ENCODE measurements at places on chromosomes 16 and 17.

DNA sequence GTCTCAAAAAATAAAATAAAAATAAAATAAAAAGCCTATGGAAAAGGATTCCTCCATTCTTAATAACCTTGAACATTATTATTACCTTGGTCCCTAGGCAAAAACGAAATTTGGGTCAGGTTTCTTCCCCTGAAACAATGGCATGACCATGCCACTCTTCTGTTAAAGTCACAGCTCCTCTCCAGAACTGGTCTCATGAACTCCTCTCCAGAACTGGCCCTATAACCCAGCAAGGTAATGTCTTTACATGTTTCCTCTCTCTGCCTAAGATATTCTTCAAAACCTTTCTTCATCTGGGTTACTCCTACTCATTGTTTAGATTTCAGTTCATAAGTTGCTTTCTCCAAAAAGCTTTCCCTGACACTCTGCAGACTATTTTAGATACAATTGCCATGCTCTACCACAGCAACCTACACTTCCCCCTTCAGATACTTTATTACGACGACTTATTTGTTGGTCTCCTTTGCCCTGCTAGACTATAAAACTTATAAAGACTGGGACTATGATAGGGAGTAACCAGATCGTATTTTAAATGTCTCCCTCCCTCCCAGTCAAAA is 13.5 kb downstream of the TRIM37 start:
- DNase-seq: no peak

GRCh38 chr16:766008-766819 is 5.7 kb downstream of the MSLN start:
- DNase-seq: no peak

- DNase-seq: no peak
Observed at GRCh38 chr16:66890799-66891198, 10.5 kb downstream of the PDP2 start.

GRCh38 chr17:7167832-7168231 is 11.3 kb downstream of the ASGR1 start:
- DNase-seq: no peak

GRCh38 chr16:87664792-87665191 is 62.5 kb downstream of the JPH3 start:
- no peak for DNase-seq

DNA sequence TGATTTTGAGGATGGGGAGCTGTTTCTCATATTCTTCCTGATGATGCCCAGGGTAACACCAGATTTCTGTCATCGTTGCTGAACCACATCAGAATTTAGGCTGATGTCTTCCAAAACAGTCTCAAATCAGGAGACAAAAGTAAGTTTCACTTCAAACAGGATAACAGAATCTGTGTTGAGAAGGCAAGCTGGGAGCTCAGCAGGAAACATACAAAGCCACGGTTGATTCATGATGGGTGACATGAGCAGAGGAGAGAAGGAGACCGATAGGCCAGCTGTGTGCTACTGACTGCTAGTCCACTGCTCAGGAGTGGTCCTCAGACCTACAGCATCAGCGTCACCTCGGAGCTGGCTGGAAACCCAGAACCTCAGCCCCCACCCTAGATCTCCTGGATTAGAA is 62.9 kb upstream of the RCVRN start:
- no peak for DNase-seq

- DNase-seq: no peak
Observed at GRCh38 chr17:74954665-74955421, 17.7 kb downstream of the HID1 start.

- DNase-seq: no peak
Observed at GRCh38 chr16:52069866-52070265, 477.1 kb downstream of the TOX3 start.

DNA sequence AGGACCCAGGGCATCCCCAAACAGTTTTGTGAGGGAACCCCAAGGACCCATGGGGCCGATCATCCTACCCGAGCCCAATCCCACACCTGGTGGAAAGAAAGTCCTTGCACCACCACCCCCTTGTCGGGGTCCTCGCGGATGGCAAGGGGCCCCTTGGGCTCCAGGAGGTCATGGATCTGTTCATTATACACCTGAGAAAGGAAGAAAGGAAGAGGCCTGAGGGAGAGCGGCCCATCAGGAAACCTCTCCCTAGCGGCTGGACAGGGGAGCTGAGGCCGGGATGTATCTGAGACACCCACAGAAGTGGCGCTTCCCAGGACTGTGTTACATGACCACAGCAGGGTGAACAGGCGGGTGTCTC is 12.8 kb downstream of the KIF18B start:
- DNase-seq: no peak

DNA sequence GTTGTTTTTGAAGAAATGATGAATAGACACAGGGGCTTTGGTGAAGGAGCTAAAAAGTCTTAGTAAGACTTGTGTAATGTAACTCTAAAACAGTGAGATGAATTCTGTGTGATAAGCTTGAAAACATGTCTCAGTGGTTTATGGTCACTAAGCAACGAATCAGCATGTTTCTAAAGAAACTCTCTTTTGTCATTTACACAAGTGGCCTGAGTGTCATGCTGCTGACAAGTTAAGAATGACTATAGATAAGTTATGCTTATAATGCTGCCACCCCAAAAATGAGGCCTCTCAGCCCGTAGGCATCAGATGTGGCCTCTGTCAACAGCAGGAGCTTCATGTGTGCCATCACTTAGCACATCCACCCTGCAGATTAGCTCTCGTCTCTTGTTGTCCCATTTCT is 8.7 kb downstream of the COX10 start:
- DNase-seq: no peak

DNA sequence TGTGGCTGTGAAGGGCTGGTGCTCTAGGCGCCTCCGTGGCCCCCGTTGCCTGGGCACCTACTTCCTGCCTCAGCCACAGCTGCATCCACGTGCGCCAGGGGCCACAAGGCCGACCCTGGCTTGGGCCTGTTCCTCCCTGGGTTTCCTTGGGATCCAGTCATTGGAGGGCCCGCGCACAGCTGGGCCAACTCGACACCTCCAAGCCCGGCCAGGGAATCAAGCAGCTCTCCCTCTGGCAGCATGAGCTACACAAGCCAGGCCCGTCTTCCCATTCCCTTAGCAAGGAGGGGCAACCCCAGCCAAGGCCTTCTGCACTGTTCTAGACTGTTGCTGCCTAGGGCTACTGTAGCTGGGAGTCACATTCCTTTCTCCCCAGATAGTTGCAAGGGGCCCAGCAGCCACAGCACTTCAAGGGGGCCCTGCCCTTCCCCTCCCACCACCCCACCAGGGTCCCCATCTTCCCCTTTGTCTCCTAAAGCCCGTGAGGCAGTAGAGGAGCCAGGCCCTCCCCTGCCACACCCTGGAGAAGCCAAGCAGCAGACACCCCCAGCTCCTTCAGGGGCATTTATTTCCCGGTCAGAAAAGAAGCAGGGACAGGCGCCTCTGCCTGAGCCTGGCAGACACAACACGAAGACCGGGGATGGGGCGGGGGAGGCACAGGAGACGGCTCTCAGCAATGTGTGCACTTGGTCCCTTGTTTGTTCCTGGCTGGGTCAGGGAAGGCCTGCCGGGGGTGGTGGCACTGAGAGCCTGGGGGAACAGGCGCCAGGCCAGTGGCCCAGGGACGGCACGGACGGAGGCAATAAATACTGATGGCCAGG is 3.8 kb downstream of the ARHGDIA start:
- no peak for DNase-seq

DNA sequence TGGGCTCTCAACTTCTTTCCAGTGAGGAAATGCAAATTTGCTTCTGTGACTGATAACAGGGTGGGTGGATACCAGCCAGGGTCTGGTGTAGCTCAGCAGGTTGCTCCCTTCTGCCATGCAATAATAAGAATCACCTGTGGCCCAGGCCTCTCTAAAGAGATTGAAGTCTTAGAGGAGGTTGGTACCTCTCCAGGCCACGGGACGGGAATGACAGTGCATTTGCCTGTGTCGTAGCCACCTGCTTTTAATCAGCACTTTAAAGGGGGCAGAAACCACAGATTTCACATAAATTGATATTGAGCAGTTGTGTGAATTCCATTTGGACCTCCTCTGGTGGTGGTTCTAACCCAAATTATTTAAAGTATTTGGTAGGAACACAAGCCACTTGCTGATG is 246.9 kb downstream of the PRKCA start:
- no peak for DNase-seq

DNA sequence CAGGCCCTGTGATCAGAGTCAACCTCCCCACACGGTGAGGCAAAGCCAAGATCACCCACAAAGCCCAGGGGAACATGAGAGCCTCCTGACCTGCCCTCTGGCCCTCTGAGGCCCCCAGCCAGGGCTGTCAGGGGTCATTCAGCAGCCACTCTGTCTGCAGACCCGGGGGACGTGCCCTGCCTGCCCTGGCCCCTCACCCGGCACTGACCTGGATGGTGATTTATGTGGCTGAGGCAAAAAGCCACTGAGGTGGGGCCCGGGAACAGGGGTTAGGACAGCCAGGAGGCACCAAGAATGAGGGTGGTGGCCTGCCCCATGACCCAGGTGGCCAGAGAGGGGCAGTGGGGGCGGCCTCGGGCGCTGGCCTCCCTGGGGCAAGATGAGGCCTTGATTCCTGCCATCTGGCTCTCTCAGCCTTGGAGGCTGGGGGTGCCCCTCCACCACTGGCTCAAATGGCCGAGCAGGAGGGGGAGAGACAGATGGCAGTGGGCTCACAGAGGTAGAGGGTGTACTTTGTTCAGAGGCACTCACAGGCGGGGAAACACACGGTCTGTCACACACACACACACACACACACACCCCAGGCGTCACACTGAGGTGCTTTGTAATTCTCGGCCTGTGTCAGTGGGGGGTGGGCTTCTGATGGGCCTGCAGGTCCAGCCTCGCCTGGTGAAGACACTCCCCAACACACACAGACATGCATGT is 174.0 kb upstream of the GSE1 start:
- no peak for DNase-seq

- DNase-seq: no peak
Observed at GRCh38 chr16:81539009-81539758, 94.6 kb downstream of the CMIP start.

- DNase-seq: no peak
Observed at GRCh38 chr16:69732101-69732500, 5.7 kb upstream of the NQO1 start.

DNA sequence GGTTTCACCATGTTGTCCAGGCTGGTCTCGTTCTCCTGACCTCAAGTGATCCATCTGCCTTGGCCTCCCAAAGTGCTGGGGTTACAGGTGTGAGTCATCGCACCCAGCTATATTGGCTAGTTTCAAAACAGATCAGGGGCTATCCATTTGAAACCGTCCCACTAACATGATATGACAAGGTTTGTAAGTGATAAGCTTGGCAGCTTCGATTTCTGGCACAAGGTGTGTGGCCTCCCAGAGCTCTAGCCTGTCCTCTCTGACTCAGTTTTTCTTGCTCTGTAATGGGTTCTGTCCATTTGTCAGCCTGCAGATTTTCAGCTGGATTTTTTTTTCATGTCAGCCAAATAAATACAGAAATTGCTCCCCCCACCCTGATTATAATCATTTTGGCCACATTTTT is 31.8 kb upstream of the TENT4B start:
- no peak for DNase-seq

- no peak for DNase-seq
Observed at GRCh38 chr16:53043986-53044601, 8.6 kb downstream of the CHD9NB start.

- no peak for DNase-seq
Observed at GRCh38 chr17:37717627-37718323, 27.1 kb downstream of the HNF1B start.

DNA sequence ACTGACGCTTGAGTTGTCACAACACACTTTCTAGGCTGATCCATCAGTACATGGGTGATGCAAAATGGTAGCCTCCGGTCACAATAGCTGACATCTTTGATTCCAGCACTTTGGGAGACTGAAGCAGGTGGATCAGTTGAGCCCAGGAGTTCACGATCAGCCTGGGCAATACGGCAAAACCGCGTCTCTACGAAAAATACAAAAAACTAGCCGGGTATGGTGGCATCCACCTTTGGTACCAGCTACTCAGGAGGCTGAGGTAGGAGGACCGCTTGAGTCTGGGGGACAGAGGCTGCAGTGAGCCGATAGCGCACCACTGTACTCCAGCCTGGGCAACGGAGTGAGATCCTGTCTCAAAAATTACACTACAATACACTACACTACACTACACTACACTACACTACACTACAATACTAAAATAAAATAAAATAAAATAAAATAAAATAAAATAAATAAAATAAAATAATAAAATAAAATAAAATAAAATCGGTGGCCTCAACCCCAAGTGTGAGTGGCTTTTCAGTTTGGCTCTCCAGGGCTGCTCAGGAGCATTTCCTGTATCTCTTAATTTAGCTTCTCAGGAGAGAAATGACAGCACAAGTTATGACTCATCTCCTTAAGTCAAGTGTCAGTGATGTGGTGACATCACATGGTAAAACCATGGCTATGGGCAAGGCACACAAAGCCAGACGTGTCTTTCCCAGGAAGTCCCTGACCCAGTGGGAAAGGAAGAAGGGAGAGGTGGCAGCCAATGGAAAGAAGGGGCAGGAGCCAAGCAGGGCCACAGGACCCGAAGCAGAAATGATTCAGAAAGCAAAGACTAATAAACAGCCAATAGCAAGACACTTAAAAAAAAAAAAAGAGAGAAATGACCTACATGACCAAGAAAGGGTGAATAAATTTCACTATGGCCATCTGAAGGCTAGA is 75.3 kb upstream of the TBC1D3K start:
- no peak for DNase-seq

GRCh38 chr16:60137891-60138290 is 1403.8 kb upstream of the GOT2 start:
- no peak for DNase-seq

DNA sequence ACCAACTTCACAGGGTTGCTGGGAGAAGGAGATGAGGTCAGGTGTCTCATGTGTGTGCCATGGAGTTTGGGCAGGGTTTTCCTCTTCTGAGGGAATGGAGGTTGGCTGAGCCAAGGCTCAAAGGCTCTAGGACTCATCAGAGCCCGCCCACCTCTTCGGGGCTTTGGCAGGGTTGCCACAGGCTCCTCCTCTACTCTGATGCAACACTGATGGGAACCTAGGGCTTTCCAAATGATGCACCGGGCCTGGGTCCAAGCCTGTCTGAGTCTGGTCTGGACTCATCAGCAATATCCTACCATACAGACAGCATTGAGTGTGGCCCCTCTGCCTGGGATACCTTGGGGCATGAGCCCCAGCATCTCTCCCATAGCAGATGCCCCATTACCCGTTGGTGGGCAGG is 59.5 kb upstream of the LHX1 start:
- DNase-seq: no peak

- no peak for DNase-seq
Observed at GRCh38 chr16:56246051-56246817, 54.9 kb downstream of the GNAO1 start.

Measured in stimulated activated CD4-positive, alpha-beta T cell treated with anti-CD3 and anti-CD28 coated beads, TNF-alpha, amount 100 ng/mL, for 1 hour (primary cell).